B cell (primary cell): ENCODE measurements at places on chromosomes 1 and 21. TPM values are rescaled to one million over a fixed set of nuclear protein-coding genes. Genes with fewer than 3 reads are reported as not detected.

GRCh38 chr1:158793604-158794003 lies 12.6 kb upstream of the OR6N2 start:
- peak; percentile 42 for DNase-seq

GRCh38 chr1:90187323-90187585 lies 192.3 kb downstream of the ZNF326 start:
- no peak for DNase-seq

The ITGB2 gene
- total RNA-seq, result 86.7 and 102 TPM in 2 replicates

- DNase-seq, result no peak
Observed at GRCh38 chr1:236117710-236118109, 24.6 kb upstream of the GPR137B start.

- no peak for DNase-seq
Observed at GRCh38 chr21:35911412-35912191, 148.7 kb downstream of the SETD4 start.

The LCE1A gene
- total RNA-seq, result not detected in 2 replicates

DNA sequence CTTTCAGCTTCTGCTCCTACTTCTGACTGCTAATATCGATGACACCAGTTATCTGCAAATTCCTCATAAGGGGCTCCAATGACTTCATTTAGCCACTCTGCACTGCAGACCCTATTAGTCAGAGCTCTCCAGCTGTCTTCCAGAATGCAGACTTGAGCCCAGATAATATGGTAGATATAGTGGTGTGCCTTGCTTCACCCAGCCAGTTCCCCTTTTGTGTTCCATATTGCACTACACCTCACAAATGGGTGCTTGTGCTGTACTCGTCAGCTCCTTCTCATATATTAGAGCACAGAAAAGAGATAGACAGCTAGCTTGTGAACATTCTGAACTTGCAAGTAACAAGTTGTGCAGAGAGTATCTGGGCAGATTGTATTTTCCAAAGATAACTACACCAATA lies 23.7 kb upstream of the COG2 start:
- DNase-seq, result no peak

GRCh38 chr1:77047575-77047974 lies 171.7 kb downstream of the PIGK start:
- DNase-seq, result no peak

- DNase-seq, result peak; percentile 96
Observed at GRCh38 chr1:151540021-151540981, at the start of gene TUFT1. Gene TUFT1 (plus strand): TSS chr1:151540309. CDS start chr1:151540367, 58 bp downstream.

- DNase-seq, result no peak
Observed at GRCh38 chr1:32860566-32860965, 10.1 kb downstream of the FNDC5 start.

The HSF2BP gene
- total RNA-seq, result 0.49 and 0.83 TPM in 2 replicates

DNA sequence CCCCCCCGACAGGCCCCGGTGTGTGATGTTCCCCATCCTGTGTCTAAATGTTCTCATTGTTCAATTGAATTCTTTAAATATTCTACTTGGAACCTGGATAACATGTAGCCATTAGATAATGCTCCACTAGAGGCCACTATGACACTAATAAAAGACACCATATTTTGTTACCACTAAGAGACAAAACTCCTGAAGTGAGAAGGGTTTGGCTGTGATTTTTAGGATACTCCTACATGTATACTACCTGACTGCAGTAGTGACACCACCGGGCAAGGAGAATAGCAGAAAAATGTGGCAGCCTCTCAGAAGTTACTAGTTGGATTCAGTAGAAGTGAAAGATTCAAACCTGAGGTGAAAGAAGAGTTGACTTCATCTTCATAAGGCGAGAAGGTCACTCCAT lies 36.0 kb downstream of the F5 start:
- DNase-seq, result peak; percentile 62

GRCh38 chr21:26850116-26850643 lies 5.0 kb upstream of the ADAMTS1 start:
- peak; percentile 21 for DNase-seq

- no peak for DNase-seq
Observed at GRCh38 chr1:93768380-93768863, 86.8 kb upstream of the BCAR3 start.

- DNase-seq, result no peak
Observed at GRCh38 chr21:45934554-45934953, 47.0 kb upstream of the COL6A1 start.

The KIF2C gene
- 0.25 and 0.51 TPM in 2 replicates for total RNA-seq

DNA sequence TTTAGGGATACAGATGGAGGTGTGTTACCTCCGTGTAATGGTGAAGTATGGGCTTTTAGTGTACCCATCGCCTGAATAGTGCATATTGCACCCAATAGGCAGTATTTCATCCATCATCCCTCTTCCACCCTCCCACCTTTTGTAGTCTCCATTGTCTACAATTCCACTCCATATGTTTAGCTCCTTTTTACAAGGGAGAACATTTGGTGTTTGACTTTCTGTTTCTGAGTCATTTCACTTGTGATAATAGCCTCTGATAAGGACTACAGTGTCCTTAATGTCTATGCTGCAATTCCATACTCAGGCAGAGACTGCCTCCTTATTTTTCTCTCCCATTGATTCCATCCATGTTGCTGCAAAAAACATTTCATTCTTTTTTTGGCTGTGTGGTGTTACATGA lies 48.7 kb downstream of the OVGP1 start:
- no peak for DNase-seq

The ETV3L gene
- total RNA-seq, result not detected in 2 replicates

GRCh38 chr21:31666445-31667010 lies 7.0 kb downstream of the SOD1 start:
- no peak for DNase-seq

The TRAPPC10 gene
- total RNA-seq, result 145 and 153 TPM in 2 replicates

The SERINC2 gene
- 0.32 and 1.4 TPM in 2 replicates for total RNA-seq

DNA sequence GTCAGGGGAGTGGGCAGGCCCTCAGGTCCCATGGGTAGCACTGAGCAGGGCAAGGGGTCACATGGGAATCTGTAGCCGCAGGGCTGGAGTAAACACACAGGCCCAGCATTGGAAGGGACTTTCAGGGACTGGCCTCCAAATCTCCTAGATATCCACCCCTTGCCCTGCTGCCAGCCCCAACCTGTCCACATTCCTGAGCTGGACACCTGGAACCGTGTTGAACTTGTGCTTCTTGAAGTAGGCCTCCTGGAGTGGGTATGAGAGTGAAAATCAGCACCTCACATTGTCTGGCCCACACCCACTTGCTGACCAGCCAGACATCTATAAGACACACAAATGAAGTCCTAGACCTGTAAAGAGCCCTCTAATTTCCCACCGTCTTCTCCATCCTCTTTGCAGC lies 7.7 kb downstream of the POMGNT1 start:
- no peak for DNase-seq

The KCNA2 gene
- 0.29 and 0.59 TPM in 2 replicates for total RNA-seq

The KAZN gene
- 0.39 and 0.90 TPM in 2 replicates for total RNA-seq

The DDAH1 gene
- not detected in 2 replicates for total RNA-seq
